CD4-positive, alpha-beta T cell treated with Interleukin-15 for 1 hour (primary cell): ENCODE measurements at places on chromosomes 11 and 22.

GRCh38 chr11:91981995-91982394 is 242.6 kb upstream of the FAT3 start:
- DNase-seq: no peak

GRCh38 chr11:104433751-104434150 is 269.8 kb upstream of the PDGFD start:
- DNase-seq: no peak

- no peak for DNase-seq
These were observed 145.7 kb upstream of the B3GAT1 start for GRCh38 chr11:134557571-134558257.

DNA sequence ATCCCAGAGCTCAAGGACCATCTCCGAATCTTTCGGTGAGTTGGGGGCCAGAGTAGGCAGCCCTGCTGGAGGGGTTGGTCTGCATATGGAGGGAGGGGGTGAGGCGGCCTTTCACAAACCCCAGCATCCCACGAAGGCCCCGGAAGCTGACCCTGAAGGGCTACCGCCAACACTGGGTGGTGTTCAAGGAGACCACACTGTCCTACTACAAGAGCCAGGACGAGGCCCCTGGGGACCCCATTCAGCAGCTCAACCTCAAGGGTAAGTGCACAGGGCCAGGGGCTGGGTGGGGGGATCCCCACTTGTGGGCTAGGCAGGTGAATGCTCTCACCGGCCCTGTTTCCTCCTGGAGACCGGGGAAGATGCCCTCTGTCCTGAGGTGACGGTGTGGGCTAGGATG is 6.2 kb downstream of the TRPT1 start:
- DNase-seq: no peak

DNA sequence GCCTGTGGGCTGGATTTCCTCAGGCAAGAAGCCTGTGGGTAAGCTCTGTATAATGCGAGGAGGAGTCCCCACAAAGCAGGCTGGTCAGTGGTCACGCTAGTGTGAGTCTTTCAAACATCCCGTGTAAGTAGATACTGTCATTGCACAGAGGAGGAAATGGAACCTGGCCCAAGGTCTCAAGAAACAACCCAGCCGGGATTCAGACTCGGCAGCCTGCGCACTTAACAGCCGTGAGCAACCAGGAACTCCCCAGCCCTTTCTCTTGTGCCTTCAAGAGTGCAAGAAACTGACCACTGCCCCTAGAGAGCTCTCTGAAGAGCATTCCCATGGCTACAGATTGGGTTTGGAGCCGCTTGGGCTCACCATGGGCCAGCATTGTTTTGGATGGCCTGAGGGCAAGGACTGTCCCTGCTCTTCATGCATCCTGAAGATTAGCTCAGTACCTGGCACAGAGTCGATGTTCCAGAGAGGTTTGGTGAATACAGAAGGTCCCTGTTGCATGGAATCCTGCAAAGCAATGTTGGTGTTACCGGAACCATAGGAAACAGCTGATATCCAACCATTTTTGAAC is 6.0 kb downstream of the MPST start:
- DNase-seq: no peak

- no peak for DNase-seq
These were observed 43.8 kb downstream of the PARVB start for GRCh38 chr22:44067901-44068300.

DNA sequence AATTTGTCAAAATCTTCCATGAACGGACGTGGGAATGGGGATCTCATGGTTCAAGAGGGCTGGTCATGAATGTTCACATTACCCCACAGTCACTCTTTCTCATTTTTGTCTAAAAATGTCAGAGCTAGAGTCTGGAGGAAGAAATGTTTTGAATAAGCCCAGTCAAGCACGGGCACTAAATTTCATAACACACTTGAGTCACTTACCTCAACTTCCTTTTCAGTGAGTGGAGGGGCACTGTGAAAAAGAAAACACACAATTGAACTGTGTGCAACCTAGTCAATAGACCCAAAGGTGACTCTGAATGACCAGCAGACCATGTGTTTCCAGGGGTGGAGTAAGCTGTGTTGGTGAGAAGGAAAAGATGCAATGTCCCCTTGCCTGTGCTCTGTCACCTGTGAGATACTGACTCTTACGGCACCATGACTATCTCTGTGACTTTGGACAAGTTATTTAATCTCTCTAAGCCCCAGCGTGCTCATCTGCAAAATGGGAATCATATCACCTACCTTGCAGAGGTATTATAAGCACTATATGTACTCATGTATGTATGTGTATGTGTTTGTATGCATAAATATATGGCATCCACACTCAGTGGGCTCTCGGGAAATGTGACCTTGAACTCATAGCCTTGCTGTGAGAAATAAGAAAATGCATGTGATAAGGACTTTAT is 38.2 kb upstream of the LYVE1 start:
- peak; percentile 29 for DNase-seq

DNA sequence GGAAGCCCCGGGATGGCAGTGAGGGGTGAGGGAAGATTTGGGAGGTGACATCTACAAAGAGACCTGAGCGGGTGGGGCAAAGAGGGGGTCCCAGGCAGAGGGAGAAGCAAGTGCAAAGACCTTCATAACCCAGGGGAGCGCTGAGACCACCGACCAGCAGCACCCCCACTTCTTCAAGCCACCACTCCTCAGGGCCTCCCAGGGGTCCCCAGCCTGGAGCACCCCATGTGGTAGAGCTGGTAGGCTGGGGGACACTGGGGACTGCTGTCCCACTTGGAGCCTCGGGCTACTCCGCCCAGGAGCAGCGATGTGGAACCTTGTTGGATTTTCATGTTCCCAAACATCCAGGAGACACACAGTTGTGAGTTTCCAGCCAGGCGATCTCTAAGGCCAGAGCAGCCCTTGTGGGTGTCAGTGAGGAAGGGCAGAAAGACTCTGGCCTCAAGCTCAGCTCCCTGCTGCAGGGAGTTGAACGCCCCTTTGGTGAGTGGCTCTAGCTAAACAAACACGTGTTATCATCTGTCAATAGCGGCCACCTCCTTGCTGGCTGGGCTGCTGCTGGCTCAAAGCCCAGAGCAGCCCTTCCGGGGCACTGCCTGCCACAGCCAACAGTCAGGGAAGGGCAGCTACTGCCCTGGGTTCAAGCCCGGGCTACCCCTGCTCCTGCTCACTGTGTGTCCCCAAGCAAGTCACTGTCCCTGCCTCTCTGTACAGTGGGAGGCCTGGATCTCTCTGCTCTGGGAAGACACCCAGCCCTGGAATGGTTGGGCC is 25.7 kb upstream of the CHKA start:
- no peak for DNase-seq

DNA sequence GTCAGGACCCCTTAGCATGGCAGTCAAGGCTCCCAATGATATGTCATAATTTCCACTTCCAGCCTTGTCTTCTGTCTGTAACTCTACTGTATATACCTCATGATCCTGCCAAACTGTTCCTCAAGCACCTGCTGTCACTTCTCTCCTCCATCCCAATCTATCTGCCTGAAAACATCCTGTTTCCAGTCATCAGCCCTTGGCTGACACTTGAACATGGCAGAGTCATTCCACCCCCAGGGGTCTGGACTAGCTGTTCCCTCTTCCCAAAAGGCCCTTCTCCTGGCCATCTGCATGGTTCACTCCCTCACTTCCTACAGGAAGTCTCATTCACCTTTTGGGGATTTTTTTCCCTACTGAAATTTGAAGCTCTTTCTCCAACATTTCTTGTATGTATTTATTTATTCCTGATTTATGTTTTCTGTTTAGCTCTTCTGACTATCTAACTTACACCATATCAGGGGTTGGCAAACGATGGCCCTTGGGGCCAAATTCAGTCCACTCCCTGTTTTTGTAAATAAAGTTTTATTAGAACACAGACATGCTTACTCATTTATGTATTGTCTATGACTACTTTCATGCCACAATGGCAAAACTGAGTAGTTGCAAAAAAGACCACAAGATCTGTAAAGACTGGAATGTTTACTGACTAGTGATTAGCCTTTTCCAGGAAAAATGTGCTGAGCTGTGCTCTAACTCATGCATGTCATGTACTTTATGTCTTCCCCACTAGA is 278.4 kb downstream of the KIRREL3 start:
- DNase-seq: no peak

DNA sequence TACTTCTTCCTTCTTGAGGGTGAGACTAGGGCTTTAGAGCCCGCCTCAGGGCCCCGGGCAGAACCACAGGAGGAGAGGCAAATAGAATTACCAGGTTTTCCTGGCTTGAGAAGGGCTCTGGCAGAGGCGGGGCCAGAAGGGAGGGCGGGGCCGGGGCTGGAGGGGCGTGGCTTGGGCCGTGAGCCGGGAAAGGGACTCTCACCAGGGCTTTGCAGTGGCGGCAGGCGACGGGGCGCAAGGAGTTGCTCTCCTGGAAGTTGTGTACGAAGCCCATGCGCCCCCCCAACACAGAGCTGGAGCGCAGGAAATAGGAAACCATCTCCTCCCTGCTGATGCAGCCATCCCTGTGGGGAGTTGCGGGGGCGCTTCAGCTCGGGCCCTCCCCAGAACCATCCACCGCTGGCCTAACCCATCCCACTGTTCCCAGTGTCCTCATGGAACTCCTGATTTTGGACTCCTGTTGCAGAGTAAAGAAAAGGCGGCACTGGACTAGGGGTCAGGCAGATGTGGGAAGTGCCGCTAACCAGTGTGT is 6.9 kb upstream of the NRXN2 start:
- no peak for DNase-seq

- no peak for DNase-seq
These were observed 62.8 kb upstream of the CAPRIN1 start for GRCh38 chr11:33988586-33989370.

DNA sequence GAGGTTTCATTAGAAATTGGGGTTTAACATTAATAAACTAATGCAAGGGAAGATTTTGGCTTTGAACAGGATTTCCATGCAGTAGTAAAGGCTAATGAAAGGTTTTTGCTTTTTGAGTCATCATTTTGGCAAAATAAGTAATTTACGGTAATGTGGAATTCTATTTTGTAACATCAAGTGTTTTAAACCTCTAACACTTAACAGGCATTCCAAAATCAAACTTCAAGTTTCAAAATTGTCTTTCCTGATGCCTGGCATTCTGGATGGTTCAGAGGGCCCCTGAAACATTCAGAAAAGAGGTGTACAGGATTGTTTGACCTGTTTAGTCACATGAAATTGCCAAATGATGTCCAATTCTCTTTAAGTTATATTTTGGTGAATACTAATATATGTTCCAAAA is 90.4 kb upstream of the GNAZ start:
- DNase-seq: no peak

DNA sequence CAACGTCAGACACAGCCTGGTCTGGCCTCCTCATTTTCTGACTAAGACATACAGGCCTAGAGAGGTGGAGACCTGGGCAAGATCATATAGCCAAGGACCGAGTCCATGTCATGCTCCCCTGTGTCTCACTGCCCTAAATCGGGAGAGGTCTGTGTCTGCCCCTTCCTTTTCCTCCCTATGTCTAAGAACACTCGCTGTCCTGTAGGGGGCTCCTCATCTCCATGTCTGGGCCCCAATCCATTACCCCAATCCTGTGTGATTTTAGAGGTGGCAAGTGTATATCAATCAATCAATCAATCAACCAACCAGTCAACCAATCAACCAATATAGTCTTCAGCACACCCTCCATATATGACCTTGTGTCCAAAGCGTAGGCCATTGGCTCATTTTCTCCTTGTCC is 125.7 kb downstream of the KIRREL3 start:
- DNase-seq: no peak

DNA sequence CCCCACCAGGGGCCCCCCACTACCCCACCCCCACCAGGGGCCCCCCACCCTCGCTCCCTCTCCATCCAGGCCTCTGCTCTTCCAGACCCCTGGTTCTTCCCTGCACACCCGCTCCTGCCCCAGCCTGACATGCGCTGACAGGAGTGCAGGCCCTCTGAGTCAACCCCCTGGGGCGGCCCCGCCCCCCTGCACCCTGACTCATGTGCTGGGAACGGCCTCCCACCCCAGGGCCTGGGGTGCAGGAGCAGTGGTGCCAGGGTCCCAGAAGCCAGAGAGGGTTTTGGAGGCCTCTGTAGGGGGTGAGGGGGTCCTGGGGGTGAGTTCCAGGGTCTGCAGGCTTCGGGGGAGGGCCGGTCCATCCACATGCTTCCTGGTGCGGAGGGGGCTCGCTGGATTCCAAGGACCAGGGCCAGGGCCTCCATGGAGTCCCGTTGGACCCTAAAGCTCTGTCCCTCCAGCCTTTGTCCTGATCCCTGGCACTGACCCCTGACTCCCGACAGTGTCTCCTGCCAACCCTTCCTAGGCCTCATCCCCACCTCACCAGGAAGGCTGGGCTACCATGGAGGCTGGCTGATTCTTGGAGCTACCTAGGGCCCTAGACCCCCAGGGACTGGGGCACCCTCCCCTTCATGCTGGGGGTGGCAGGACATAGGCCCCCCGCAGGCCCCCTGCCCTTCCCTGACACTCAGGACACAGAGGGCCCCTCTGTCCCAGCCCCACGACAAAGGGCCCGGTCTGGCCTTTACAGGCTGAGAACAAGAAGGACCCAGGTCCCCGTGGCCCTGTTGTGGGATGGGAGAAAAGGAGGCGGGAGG is 583 bp upstream of the PKP3 start:
- DNase-seq: no peak
